DND-41 (cell line): ENCODE measurements at places on chromosomes 1 and 21.

- H3K36me3 ChIP-seq: peaks cover 78% of the 10 kb centered on the region
- H3K27ac ChIP-seq: no peak overlapping the region
- no peaks in the 10 kb centered on the region for H3K4me1 ChIP-seq
- H3K27me3 ChIP-seq: no peaks in the 10 kb centered on the region
Observed at GRCh38 chr21:44966135-44967081, 26.6 kb downstream of the SLX9 start.

GRCh38 chr1:97634758-97635157, 286.1 kb downstream of the DPYD start:
- no peaks in the 10 kb centered on the region for H3K27me3 ChIP-seq
- H3K4me1 ChIP-seq: no peaks in the 10 kb centered on the region
- H3K27ac ChIP-seq: no peak overlapping the region
- no peak for DNase-seq
- no peak overlapping the region for H3K4me3 ChIP-seq

DNA sequence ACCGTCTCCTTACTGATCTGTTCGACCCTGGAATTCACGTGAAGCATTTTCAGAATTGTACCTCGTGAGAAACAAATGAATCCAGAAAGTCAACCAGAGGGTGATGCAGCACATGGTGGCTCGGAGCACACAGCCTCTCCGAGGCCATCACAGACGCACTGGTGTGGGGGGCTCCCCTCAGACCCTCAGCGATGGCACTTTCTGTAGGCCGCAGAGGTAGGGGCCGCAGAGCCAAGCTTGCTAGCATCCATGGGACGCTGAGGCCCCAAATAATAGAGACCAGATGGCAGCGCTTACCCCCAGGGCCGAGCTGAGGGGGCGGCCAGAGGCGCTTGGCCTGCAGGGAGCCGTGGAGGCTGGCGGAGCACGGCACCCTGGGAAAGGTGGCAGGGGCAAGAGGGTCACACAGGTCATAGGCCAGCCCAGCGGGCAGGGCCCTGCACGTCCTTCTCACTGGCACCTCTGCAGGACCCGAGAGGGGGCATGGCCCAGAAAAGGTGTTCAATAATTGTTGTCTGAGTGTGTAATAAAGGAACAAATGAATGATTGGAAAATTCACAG, 28.1 kb upstream of the COL6A2 start:
- DNase-seq: no peak
- no peak overlapping the region for H3K4me3 ChIP-seq
- H3K27ac ChIP-seq: no peak overlapping the region
- H3K4me1 ChIP-seq: 0 out of 2 replicates have a peak, but pooled peaks cover 4% of the 10 kb centered on the region

DNA sequence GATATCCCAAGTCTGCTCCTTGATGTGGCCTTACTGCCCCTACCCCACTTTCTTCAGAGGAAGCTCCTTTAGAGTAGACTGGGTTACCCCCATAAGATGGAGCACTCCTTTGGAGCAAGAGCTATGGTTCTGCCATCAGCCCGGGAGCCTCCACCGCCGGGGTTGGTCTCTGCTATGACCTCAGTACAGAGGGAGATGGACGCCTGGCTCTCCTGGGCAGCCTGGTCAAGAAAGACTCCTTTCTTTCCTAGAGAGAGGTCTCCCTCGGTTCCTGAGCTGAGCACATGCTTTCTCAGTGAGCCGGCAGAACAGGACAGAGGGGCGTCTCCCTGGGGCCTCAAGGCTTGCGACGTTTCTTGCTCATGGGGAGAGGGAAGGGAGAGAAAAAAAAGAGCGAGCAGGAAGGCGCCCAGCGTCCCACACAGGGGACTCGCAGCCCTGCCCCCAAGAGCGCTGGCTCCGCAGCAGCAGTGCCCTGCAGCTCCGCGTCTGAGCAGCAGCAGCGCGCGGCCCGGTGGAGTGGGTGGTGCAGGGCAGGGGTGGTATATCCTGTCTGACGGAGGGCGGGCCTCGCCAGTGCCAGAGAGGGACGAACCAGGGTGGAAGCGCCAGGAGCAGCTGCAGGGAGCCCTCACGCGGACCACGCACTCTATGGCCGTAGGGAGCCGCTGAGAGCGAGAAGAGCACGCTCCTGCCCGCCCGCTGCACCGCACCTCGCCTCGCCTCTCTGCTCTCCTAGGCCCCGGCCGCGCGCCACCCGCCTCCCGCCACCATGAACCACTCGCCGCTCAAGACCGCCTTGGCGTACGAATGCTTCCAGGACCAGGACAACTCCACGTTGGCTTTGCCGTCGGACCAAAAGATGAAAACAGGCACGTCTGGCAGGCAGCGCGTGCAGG, at the start of gene PKP1:
Gene PKP1 (plus strand): TSS at position 576 of the 899 bp plus-strand sequence. CDS start 197 bp downstream, at position 773.
- no peaks in the 10 kb centered on the region for H3K4me1 ChIP-seq
- no peak within 1 kb of the TSS for H3K27ac ChIP-seq
- H3K27me3 ChIP-seq: no peaks in the 10 kb centered on the region
- no peaks in the 10 kb centered on the region for H3K36me3 ChIP-seq

DNA sequence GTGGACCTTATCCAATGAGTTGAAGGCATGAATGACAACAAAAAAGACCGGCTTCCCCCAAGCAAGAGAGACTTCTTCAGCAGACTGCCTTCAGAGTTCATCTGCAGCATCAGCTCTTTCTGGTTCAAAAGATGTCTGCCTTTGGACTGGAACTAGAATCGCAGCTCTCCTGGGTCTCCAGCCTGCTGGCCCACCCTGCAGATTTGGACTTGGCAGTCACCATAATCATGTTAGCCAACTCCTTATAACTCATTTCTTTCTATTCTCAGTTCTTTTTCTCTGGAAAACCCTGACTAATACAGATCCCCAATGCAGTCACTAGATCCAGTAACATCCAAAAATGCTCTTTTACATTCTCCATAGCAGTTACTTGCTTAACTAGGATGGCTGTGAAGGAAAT, 89.2 kb upstream of the MARK1 start:
- no peaks in the 10 kb centered on the region for H3K4me1 ChIP-seq
- no peaks in the 10 kb centered on the region for H3K27me3 ChIP-seq
- no peaks in the 10 kb centered on the region for H3K36me3 ChIP-seq
- DNase-seq: no peak

DNA sequence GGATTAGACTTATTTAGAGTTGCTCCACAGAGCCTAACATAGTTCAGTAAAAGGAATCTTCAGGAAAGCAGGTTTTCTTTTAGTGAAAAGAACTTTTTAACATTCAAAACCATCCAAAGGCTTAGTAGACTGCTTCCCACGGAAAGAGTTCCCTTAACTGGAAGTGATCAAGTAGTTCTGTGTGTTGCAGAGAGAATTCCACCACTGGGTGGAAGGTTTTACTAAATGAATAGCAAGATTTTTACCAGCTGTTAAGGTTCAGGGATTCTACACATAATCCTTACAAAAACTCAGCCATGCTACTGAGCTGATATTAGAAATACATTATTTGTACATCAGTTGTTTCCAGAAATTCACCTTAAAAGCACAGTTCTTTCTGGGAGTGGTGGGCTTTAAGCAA, 119.7 kb downstream of the GDAP2 start:
- no peak overlapping the region for H3K4me3 ChIP-seq
- no peaks in the 10 kb centered on the region for H3K27me3 ChIP-seq
- no peak overlapping the region for H3K27ac ChIP-seq
- H3K4me1 ChIP-seq: peaks cover 13% of the 10 kb centered on the region

DNA sequence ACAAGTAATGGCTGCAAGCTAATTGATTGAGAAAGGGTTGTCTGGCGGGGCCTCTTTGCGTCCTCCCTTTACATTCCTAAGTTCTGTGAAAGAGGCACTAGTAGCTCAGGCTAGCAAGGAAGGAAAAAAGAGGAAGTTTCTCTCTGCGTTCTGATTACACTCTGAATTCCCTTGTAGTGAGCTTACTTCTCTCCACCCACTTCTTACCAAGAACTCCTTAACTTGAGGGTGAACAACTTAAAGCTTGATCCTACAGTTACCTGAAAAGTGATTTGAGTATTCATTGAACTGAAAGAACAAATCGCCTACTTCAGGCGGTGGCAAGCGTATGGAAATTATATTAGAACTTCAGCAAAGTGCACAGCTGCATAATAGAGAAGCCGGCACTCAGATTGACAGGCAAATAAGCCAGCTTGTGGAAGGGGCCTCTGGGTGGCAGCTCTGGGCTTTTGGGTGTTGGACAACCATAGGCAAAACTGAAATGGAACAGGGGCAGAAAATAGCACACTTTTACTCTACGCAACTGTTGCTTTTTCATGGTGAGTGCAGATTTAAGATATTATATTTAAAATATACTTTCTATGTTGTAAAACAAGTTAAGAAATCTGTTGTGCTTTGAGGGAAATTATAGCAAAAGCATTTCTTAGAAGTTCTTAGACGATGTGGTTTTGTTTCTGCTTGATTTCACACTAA, 464.5 kb downstream of the USP25 start:
- peak overlapping the region; percentile 40; the same call in 1 of the 2 replicates for H3K4me3 ChIP-seq
- H3K27ac ChIP-seq: peak overlapping the region; percentile 87
- H3K27me3 ChIP-seq: no peaks in the 10 kb centered on the region
- peak; percentile 82 for DNase-seq
